Activated B cell treated with CpG ODN at 0.5 μM for 24 hours (primary cell): ENCODE measurements at places on chromosomes 4 and X. TPM values are rescaled to one million over a fixed set of nuclear protein-coding genes. Genes with fewer than 3 reads are reported as not detected.

Gene TRMT10A
- 4.9 and 10.2 TPM in 2 replicates for total RNA-seq

Gene HELT
- not detected in 2 replicates for total RNA-seq

Gene TRIML1
- total RNA-seq = not detected in 2 replicates

Gene CFAP47
- total RNA-seq = not detected in 2 replicates

Gene FHDC1
- 0.12 and 0.33 TPM in 2 replicates for total RNA-seq

- H3K27me3 ChIP-seq = peaks cover 5% of the 10 kb centered on the region
- no peak overlapping the region for H3K4me3 ChIP-seq
- no peak overlapping the region for H3K27ac ChIP-seq
- H3K36me3 ChIP-seq = no peaks in the 10 kb centered on the region
- no peak for DNase-seq
Measured at GRCh38 chr4:47646372-47646771, 161.3 kb downstream of the ATP10D start.

DNA sequence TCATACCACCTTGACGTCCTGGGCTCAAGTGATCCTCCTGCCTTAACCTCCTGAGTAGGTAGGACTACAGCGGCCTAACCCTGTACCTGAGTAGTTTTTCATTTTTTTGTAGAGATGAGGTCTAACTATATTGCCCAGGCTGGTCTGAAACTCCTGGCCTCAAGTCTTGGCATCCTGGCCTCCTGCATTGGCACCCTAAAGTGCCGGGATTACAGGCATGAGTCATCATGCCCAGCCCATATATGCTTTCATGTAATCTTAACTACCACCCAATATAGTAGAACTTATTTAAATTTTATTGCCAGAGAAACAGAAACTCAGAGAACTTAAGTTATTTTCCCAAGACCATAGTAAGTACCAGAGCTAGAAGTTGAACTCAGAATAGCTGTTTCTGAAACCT, 27.1 kb downstream of the AFM start:
- peaks cover 3% of the 10 kb centered on the region for H3K27me3 ChIP-seq
- H3K27ac ChIP-seq = no peak overlapping the region
- no peak for DNase-seq
- H3K4me1 ChIP-seq = no peaks in the 10 kb centered on the region
- no peak overlapping the region for H3K4me3 ChIP-seq

GRCh38 chr4:173381610-173382009, 10.9 kb downstream of the SAP30 start:
- no peak overlapping the region for H3K4me3 ChIP-seq
- no peak overlapping the region for H3K27ac ChIP-seq
- DNase-seq = no peak
- H3K4me1 ChIP-seq = no peaks in the 10 kb centered on the region
- no peaks in the 10 kb centered on the region for H3K27me3 ChIP-seq

- no peak overlapping the region for H3K4me3 ChIP-seq
- H3K27ac ChIP-seq = no peak overlapping the region
- H3K27me3 ChIP-seq = no peaks in the 10 kb centered on the region
- DNase-seq = no peak
Measured at GRCh38 chrX:120260369-120260768, 9.8 kb downstream of the ZBTB33 start.

DNA sequence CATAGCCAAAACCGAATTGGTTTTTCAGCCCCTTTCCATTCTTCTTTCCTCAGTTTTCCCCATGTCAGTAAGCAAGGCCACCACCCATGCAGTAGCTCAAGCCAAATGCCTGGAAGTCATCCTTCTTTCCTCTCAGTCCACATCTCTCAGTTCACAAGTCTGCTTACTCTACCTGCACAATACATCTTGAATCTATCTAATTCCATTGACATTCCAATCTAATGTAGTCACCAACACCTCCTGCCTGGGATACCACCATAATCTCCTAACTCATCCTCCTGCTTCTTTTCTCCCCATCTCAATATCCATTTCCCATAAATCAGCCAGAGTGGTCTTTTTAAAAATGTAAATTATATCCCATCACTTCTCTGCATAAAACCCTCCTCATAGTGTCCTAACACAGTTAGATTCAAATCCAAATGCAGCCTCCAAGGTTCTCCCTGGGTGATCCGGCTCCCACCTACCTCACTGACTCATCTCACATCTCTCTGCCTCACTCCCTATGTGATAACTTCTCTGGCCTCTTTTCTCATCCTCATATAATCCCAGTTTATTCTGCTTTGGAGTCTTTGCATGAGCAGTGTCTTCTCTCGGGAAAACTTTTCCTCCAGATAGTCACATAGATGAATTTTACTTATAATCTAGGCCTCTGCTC, 26.9 kb downstream of the KCNIP4 start:
- no peak overlapping the region for H3K27ac ChIP-seq
- no peaks in the 10 kb centered on the region for H3K36me3 ChIP-seq
- no peaks in the 10 kb centered on the region for H3K27me3 ChIP-seq
- H3K4me3 ChIP-seq = no peak overlapping the region
- H3K4me1 ChIP-seq = no peaks in the 10 kb centered on the region

GRCh38 chr4:138948918-138949317, 66.7 kb upstream of the NOCT start:
- no peaks in the 10 kb centered on the region for H3K27me3 ChIP-seq
- H3K27ac ChIP-seq = no peak overlapping the region
- peaks cover 3% of the 10 kb centered on the region for H3K4me1 ChIP-seq
- DNase-seq = no peak
- H3K4me3 ChIP-seq = no peak overlapping the region
